ENCODE measurements at places on chromosomes 2 and 18.

- peak; percentile 12 for DNase-seq
These were observed 72.1 kb upstream of the MAP4K4 start for GRCh38 chr2:101625387-101625786.

- DNase-seq: no peak
These were observed 95.6 kb upstream of the NOSTRIN start for GRCh38 chr2:168706806-168707205.

DNA sequence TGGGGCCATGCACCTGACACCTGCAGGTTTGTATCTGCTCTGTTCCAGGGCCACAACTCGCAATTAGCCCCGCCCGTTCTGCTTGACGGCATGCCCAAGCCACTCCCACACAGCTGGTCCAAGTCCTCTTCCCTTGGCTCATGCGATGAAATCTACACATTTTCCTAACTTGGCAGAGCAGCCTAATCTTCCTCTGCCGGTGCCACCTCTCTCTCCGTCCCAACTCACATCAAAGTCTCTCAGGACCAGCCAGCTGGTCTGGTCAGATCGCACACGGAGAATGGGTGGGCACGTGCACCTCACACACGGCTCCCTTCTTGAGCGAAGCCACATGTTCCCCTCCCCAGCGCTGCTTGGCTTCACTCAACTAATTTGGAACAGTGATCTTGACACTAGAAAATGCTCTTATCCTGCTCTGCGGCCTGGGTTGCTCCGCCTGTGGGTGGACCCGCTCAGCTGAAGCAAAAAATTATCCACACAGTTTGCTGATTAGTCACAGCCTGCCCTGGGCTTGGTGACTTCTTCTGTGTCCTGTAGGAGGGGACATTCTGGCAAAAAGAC is 176.7 kb downstream of the NRP2 start:
- DNase-seq: no peak

DNA sequence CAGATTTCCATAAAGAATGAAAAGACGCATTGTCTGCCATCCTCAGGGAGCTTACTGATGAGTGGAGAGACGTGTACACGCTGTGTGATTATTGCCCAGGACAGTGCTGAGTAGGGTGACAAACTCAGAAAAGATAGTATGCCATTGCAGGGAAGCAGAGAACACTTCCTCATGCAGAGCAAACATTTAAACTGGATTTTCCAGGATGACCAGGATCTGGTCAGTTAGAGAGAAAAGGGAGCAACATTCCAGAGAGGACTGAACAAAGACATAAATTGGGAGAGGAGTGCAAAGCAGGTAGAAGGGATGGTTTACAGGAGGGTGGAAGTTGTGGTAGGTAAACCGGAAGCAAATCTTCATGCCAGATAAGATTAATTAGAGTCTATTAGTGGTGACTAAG is 2.3 kb downstream of the SLC9A2 start:
- DNase-seq: no peak

DNA sequence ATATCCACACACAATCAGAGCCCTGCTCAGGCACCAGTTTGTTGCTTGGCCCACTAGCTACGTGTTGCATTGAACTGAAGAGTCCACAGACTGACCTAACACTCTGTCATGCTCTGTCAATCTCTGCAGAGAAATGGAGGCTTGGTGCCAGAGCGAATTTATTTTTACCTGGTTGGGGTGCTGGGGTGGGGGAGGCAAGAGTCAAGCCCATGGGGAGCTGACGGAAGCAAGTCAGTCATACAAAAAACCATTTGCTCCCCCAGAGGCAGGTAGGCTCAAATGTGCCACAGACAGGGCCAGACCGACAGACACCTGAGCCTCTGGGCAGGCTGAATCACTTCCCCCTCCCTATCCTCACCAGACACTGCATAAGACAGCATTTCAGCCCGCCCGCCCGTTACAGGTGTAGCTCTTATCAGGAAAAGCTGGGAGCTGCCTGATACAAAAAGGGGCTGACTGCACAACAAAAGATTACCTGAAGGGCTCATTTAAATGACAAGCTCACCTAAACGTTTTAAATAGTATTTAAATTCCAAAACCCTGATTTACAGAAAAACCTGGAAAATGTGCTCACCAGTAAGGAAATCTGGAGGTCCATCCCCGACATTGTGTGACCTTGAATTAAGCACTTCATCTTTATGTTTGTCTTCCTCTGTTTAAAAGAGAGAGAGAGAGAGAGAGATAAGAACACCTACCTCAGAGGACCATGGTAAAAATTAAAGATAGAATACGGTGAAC is 2.1 kb upstream of the PCBP1 start:
- DNase-seq: peak; percentile 84

GRCh38 chr2:185807351-185807750 is 68.7 kb downstream of the FSIP2 start:
- no peak for DNase-seq

GRCh38 chr18:57051657-57052044 is 95.2 kb upstream of the BOD1L2 start:
- DNase-seq: peak; percentile 64

DNA sequence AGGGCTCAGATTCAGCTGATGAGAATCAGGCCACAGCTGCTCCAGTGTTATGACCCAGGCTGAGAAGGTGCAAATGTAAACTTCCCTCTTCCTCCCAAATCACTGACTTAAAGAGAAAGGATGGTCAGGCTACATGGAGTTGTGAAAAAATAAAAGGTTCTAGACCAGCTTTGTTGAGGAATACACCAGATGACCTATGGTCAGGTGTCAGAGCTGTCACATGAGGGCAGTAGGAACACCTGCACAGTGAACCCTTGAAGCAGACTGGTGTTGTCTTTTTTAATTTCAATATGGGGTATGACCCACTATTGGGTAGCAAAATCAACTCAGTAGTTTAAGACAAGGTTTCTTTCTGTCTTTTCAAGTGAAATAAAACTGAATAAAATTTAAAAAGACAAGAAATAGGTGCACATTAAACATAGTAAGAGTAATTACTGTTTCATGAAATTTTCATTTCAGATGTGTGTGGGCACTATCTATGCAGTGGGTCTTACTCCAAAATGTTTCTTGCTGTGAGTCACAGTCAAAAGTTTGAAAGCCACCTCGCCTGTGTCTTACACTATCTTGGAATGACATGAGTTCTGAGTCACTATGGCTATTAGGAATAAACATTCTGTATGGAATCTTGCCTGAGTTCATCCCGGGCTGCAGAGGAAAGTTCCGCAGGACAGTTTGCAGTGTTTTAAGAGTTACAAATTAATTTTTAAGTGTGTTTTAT is 83.6 kb downstream of the ACVR1 start:
- DNase-seq: no peak

- peak; percentile 32 for DNase-seq
These were observed 754.6 kb upstream of the SOX11 start for GRCh38 chr2:4937550-4937949.

DNA sequence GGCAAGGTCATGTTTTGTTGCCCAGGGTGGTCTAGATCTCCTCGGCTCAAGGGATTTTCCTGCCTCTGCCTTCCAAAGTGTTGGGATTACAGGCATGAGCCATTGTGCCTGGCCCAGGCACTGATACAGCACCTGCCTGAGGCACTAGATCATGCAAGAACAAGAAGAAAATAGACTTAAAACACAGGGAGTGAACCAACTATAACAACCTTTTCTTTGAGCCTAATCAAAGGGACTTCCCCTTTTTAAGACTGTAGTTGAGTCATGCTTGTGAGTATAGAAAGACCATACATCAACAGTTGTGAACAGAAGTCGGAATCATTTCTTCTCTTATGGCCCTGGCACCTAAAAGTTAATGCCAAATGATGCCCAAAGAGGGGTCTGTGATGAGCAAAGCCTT is 47.9 kb upstream of the MAPRE2 start:
- DNase-seq: no peak

DNA sequence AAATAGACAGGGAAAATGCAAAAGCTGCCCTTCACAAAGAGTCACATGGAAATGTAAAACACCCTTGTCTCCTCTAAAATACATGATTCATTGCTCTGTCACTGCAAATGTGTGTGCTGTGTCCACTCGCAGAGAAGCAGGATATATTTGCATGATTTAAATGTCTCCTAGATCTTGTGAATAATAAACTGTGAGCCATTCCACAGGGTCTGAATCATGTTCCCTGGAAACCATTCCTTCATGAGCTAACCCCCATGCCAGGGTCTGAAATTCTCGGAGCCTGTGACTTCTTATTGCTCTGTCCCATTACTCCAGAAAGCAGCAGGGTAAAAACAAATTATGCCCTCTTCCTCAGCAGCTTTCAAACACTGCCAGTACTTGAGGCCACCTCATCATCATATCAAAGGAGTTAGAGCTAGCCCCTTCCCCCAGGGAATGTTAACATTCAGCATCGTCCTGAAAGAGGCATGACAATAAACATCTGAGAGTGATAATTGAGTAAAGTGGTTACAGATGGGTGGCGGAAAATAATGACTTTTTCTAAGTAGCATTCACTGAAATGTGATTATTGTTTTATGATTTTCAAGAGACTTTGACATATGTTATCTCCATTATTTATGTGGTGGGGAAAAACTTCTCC is 11.7 kb upstream of the CNGA3 start:
- peak; percentile 22 for DNase-seq

- DNase-seq: peak; percentile 22
These were observed 72.9 kb downstream of the QPCT start for GRCh38 chr2:37417321-37417720.

DNA sequence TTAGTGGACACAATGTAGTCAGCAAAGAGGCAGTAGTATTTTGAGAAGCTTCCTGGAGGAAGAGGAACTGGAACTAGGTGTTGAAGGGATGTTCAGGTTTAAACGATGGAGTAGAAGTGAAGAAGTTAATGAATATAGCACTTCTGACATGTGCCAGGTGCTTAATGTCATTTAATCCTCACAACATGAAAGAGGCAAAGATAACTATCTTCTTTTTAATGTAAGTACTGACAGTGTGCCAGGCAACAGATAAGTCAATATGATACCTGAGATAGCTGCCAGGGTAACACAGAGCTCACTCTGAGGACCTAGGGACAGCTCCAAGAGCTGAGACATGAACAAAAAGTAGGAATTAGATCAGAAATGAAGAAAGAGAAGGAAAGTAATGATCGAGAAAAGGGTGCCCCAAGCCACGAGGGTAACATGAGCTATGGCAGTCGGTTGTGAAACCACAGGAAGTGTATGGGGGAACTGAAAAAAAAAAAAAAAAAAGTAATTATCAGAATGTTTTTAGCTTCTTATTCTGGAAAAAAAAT is 140.7 kb downstream of the RNF144A start:
- DNase-seq: no peak

All from hepatocyte (in vitro differentiated cells).